ENCODE measurements at places on chromosomes 3 and 15.

DNA sequence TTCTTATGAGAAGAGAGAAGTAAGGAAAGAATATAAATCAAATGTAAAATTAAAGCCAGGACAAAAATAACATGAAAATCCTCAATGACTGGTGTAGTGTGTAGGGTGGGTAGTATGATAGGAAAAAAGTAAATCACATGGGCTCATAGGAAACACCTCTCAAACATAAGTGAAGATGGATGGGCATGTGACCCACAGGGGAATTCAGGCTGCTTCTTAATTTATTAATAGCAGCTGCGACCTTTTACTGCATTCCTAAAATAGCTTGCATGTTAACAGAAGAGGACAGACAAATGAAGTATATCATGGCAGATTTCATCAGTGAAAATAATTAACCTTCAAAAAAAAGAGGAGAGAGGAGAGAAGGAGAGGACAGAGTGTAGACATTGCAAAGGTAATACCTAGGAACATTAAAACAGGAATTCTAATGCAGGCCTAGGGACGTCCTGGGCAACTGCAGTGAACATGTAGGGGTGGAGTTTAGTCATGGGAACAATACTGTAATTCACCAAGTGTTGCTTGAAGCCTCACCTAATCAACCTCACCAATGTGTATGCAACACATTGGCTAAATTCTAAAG lies 132.9 kb downstream of the KCNMB2 start:
- DNase-seq = no peak

- no peak for DNase-seq
Measured at GRCh38 chr3:157274644-157275137, 114.7 kb upstream of the CCNL1 start.

GRCh38 chr15:56557415-56557814 lies 92.5 kb upstream of the MNS1 start:
- no peak for DNase-seq

DNA sequence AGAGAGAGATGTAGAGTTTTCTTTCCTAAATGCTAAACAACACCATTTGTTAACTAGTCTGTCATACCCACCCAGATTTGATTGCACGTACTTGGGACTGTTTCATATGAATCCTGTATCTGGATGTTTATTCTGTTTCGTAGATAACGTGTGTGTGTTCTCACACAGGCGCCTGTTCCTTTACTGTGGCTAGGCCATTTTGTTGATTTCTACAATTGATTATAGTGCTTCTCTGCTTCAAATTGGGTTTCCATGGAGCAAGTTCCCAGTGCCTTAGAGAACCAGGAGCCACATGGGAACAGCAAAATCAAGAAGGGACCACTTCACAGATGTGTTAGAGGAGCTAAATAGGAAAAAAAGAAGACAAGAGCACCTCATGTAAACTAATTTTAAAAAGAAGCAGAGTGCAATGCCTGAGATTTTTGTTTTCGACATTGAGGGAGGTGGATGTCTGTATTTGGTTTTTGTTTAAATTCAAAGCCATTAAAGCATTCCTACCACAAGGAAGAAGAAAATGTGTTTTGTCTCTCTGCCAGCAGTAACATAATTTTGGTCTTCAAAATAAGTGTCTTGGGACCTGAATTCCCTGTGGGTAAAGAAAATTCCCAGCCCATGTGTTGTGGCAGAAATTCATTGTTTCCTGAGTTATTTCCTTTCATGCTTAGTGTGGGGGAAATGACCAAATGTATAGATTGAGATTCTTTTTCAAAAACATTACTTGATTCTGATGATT lies 424.0 kb upstream of the C2CD4B start:
- DNase-seq = no peak

DNA sequence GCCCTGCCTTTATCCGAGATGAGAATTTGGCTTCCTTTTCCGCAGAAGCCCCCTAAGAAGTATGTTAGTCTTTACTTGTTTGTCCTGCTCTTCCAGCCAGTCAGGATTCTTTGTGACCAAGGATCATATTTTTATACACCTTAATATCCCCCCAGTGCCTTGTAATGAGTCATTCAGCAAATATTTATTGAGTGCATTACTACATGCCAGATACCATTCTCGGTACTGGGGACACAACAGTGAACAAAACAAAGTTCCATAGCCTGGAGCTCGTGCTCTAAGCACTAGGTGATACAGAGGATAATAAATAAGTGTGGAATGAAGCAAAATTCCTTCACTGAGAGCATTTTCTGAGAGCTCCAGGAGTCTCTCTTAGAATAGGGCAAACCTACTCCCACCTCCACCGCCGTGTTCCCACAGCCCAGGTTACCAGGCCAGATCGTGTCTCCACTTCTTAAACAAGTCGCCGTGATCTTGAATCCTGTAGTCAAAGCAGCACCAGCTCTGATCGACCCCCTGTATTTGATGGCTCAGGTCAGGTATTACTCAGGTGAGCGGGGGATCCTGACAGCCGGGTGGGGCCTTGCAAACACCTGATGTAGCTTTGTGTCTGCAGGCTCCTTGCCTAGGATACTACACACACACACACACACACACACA lies 18.5 kb downstream of the TTC21A start:
- DNase-seq = no peak

GRCh38 chr3:136957751-136958288 lies at the start of gene IL20RB:
TSS of gene IL20RB (plus strand) at chr3:136957983. CDS start at chr3:136958114, 131 bp downstream.
- DNase-seq = no peak

DNA sequence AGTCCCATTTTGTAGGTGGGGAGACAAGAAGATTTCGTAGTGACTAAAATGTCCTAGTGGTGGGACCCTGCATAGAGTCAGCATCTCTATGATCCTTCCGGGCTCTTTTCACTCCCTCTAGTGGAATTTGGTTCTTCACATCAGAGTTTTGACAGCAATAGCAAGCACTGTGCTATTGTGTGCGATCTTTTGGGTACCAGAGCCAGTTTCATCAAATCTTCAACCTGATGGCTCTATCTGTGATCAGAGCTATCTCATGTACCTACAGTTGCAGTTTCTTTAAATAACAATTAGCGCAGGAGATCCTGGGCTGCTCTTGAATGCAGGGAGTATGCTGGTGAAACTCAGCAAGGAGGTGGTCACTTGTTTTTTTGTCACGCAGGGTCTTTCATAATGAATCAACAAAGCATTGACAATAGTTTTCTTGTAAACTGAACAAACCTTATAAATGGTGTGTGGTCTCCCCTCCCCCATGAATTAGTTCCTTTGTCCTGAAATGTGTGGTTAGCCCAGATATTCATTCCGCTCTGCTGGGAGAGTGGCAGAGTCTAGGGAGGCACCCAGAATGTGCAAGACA lies 257.2 kb upstream of the SOX2 start:
- DNase-seq = no peak

DNA sequence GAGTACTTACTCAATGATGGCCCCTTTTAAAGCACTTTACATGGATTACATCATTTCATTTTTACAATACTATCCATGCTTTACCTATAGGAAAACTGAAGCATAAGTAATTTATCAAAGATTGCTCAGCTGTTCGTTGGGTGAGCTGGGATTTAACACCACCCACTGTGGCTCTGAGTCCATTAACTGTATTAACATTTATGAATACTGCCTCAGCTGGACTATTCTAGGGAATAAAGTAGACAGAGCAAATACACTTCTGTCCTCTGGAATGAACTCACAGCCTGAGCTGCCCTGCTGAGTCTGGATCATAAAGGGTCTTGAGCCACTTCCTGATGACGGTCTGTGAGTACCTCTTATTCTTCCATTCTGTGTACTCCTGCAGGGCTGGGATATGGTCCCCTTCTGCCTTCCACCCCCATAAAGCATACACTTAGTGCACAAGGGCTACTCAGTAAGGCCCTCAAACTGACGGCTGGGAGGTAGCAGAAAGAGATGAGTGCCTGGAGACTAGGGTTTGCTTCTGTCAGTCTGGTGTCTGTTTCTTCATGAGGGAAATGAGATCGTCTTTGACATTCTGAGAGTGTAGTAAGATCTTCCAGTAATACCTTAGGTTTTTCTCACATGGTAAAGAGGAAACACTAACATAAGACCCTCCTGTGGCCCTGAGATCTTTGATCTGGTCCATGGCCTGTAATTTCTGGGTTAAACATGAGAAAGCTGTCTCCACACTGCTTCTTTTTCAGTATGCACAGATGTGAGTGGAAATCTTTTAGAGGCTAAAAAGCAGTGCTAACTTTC lies 12.6 kb upstream of the ST6GAL1 start:
- no peak for DNase-seq

GRCh38 chr3:35646081-35646480 lies 6.8 kb downstream of the ARPP21 start:
- no peak for DNase-seq

DNA sequence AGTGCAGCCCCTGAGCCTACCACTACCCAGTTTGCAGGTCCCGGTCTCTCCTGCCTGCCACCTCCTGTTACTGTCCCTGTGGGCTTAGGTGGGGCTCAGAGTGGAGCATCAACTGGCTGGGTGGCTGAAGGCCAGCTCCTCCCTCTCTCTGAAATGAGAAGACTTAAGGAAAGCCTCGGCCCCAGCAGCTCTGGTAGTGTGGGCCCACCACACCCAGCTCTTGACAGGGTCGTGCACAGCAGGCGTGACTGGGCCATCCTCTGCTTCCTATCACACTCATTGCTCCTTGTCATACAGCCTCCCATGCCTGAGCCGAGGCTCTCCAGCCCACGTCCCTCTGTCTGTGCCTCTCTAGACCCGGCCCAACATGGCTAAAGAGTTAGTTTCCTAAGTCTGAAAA lies 142.7 kb upstream of the LINGO1 start:
- DNase-seq = no peak

DNA sequence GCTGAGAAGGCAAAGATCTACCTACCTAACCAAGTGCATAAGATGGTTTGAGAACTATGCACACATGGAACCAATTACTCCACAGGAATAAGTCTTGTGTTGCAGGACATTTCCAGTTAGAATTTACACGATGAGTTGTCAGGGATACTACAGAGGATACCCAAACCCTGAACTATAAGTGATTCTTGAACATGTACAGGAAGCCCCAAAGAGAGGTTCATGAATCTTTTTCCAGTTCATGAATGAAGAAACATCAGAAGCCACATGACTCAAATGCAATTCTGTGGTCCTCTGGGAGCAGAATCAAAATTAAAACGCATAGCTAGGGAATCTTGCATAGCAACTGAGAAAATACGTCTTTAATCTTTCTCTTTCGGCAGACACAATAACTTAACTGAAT lies 114.1 kb upstream of the LMCD1 start:
- no peak for DNase-seq

GRCh38 chr3:117455782-117456181 lies 746.2 kb downstream of the TUSC7 start:
- DNase-seq = no peak

DNA sequence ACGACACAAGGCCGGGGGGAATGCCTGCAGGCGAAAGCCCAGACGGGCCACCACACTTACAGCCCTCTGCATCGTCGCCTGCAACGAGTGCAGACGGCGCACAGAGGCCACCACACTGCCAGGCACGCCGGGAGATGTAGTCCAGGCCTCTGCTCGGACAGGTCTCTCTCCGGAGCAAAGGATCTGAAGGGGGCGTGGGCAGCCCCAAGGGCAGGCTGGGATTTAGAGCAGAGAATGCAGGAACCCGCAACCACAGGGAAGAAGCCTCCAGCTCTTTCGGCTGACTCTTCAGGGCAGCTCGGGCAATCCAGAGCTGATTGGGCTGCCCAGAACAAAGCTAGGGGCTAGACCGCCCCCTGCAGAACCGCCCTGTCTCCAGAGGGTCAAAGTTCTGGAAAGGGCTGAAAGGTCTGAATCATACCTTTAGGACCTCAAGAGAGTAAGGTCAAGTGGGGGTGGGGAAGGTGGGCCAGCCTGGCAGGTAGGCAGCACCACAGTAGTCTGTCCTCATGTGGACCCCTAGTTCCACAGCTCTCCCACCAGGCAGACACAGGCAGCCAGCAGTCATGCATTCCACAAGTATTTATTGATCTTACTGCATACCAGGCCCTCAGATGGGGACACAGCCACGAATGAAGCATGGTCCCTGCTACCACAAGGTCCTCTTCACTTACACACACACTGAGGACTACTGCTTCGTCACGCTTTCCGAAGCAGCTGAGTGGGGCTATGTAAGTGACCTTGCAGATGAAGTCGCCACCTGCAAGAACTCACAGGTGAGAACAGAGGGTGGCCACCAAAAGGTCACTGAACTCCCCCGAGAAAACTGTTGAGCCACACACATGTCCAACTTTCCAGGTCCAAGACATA lies at the start of gene AMT:
Gene AMT (minus strand): TSS at position 95 of the 870 bp plus-strand sequence. CDS start 23 bp downstream, at position 72.
- no peak for DNase-seq

- DNase-seq = no peak
Measured at GRCh38 chr15:101063891-101064794, 145.0 kb downstream of the LRRK1 start.

DNA sequence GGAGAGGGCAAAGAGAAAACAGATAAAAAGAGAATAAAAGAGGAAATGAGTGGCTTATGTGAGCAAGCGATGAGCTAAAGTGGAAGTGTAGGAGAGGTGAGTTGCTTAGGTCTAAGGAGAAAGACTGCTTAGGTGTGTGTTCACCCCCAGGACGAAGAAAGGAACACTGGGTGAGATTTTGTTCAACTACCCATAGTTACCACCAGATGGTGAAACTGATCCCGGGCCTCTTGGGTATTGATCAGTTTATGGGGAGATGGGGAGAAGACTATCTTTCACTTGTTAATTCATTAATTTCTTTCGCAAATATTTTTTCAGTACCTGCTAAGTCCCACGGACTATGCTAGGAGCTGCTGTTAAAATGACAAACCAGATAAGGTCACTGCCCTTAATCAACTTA lies 33.9 kb downstream of the GAP43 start:
- no peak for DNase-seq

- DNase-seq = no peak
Measured at GRCh38 chr3:25572919-25573385, 91.8 kb downstream of the TOP2B start.

DNA sequence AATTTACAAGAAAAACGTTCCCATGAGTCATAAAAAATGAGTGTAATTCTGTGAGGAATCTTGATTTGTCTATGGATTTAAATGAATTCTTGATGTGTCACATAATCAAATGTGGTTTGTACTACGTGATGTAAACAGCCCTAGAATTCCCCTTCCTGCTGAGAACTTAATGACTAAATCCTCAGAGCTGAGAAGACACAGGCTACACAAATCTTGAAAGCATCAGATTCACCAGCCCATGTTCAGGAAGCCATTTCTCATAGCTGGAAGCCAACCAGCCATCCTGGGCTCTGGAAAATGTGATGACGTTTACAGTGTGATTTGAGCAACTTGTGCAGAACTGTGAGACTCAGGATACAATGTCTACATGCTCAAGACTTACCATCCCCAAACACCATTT lies 193.7 kb upstream of the MME start:
- no peak for DNase-seq
